ENCODE measurements at places on chromosomes 3 and 15. TPM values are rescaled to one million over a fixed set of nuclear protein-coding genes. Genes with fewer than 3 reads are reported as not detected.

- no peak for DNase-seq
Observed at GRCh38 chr3:140319739-140320138, 358.1 kb upstream of the TRIM42 start.

DNA sequence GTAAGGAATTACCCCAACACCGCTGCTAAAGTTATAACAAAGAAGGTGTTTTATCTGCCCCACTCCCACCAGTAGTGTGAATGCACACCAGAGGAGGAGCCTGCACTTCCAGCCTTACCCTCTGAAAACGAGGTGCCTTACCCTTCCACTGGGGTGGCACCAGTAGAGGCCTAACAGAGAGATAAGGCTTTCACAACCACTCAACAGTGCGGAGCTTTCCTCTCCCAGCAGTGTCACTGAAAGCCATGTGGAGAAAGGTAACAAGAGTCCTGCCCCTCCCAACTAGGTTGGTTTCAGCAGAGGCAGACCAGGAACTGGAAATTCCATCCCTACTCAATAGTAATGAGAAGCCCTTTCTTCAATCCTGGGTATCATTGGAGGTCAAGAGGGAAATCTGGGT lies 539.2 kb downstream of the VGLL3 start:
- DNase-seq, result no peak

DNA sequence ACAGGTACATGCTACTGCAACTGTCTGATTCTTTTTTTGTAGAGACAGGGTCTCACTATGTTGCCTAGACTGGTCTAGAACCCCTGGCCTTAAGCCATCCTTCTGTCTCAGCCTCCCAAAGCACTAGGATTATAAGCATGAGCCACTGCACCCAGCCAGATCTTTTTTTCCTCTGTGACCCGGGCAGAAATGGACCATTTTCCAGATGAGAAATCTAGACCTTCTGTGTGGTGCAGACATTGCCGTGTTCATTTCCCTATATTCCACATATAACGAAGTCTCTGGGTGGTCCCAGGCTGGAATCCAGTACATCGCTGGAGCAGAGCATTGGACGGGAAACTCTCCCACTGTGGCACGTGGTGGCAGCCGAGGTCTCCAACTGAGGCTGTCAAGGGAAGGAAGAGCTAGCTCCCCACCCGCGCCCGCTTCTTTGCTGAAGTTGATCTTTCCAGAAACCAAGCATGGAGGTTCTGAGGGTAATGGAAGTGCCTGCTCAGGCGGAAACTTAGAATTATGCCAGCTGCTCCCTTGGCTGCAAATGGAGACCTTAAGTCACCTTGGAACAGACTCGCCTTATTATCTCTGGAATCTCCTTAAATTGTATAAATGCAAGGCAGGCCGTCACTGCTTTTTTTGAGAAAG lies 23.1 kb upstream of the TXNRD3 start:
- no peak for DNase-seq

GRCh38 chr3:69806735-69807438 lies 67.6 kb downstream of the MITF start:
- DNase-seq, result peak; percentile 91

GRCh38 chr3:105774444-105775180 lies 94.2 kb downstream of the CBLB start:
- DNase-seq, result no peak

GRCh38 chr15:94001255-94001801 lies 230.0 kb upstream of the MCTP2 start:
- no peak for DNase-seq

DNA sequence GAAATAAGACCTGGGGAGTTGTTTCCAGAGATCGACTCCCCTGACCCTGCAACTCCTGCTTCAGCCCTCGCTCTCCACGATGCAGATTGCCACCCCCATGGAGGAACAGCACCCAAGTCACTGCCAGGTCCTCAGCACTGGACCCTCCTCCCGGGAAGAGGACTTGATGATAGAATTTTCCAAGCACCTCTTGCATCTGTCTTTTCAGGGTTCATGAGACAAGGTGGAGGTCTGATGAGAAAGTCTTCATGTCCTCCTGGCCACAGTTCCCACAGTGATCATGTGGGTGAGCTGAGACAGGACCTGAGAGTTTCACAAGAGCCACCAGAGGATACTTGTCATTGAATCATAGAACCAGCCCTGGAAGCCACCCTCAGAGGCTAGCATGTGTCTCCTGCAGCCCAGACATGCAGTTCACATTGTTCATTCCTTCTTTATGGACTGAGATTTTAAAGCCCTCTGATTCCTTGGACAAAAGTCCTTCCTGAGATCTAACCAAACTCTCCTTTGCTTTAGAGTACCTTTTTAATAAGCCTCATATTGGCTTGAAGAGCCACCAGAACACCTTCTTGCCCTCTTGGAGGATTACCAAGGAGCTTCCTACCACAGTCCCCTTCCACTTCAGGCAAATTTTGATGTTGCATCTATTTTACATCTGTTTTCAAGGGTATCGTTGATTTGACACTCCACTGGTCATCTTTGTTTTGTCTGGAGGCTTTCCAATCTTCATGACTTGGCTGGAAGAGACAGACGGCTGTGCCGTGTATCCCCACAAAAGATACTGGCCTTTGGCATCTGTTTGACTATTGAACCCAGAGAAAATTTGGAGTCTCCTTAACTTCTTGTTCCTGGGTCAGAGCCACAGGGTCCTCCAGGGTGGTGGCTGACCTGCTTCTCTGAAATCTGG lies 224.8 kb upstream of the BHLHE40 start:
- DNase-seq, result no peak

DNA sequence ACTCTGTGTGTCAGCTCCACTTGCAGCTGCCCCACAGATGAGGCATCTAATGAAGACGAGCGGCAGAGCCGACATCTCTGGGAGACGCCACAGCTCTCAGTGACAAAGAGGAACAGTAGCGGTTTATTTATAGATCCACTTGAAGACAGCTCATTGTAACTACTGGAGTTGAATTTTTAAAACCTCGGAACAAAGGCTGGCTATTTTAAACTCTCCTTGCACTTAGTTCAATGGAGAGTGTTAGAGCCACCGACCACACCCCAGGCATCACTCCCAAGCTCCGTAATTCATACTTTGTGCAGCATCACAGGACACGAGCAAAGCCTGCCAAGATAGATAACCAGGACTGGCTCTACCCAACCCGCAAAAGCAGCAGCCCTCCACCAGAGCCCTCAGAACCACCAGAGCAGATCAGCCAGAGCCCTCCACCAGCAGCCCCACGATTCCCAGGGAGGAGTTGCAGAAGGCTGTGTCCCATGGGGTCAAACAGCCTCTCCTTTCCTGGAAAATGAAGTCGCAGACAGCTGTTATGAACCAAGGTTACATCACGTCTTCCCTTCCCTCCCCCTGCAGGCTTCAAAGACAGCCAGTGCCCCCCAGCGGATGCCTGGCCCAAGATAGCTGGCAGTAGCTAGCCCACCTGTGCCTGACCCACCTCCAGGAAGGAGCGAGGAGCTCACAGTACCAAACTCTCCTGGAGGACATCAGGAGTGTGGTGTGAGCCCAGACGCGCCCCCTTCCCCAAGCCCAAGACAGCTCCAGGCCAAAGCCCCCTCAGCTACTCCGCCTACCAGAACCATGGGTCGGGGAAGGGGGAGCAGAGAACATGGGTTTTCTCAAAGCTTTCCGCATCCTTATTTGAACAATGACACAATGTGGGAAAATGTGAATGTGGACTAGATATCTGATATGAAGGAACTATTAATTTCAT lies 45.7 kb downstream of the POC1A start:
- no peak for DNase-seq

DNA sequence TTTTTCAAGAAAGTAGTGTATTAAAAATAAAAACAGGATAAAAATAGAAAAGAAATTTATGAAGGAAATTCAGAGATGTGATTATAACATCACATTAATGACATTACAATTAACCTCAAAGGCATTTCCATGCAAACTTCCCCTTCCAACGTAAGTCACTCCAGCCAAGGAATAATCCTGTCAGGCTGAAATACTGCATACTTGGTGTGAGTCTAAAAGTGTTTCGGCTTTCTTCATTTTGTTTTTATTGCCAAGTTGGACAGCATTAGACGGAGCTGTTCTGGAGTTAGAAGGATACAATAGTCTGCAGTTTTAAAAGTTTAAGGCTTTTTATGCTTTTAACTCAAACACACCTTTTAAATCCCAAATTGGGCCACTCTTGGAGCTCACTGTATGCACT lies 435.0 kb downstream of the MECOM start:
- peak; percentile 64 for DNase-seq

- DNase-seq, result no peak
Observed at GRCh38 chr3:10600726-10601125, 95.3 kb upstream of the ATP2B2 start.

EHD4 gene
- polyA plus RNA-seq, result 99.1 TPM

DNA sequence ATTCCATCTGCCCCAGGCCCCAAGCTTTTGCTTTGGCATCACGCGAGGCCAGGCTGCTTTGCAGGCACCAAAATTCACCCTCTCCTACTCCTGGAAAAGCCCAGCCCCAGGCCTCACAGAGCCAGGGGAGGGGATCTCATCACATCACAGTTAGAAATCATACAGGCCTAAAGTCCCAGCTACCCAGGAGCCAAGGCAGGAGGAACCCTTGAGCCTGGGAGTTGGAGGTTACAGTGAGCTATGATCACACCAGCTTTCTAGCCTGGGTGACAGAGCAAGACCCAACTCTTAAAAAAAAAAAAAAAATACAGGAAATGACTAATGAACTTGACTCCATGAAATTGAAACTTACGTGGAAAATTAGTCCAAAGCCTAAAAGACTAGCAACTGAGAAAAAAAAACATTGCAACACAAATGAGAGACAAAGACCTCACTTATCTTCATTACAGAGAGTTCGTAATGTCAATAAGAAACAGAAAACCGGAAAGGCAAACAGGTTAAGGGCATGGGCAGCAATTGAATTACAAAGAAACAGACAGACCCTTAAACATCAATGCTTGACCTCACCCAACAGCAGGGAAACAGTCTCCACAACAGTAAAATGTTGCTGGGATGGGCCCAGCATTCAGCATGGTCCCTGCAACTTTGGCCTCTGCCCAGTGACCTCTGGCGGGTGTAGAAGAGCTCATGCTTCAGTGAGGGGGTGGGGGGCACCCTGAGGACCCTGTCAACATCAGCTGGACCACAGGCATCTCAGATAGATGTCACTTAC lies 151.5 kb downstream of the LRRK1 start:
- peak; percentile 87 for DNase-seq

DNA sequence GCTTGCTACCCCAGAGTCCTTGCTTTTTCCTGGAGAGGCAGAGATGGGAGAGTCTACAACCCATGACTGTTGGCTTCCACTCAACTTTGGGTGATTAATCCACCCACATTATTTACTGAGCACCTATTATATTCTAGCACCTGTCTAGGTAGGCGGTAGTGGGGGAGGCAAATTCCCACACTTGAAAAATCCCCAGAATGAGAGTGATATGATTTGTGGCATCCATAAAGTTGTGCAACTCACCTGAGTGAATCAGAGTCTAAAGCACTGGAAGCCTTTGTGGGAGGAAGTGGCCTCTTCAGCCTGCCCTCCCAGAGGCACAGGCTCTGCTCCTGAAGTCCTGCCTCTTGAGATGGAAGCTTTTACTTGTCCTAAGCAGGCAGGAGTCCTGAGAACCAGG lies 40.4 kb upstream of the CTNNB1 start:
- no peak for DNase-seq
